Camera-type eye (tissue), 1 donor: ENCODE measurements at places on chromosomes 2 and 18. TPM values are rescaled to one million over a fixed set of nuclear protein-coding genes. Genes with fewer than 3 reads are reported as not detected.

DYNAP gene
- not detected for total RNA-seq

SERPINB5 gene
- total RNA-seq, result 6.3 TPM

ADAM23 gene
- total RNA-seq, result 9.5 TPM

MATN3 gene
- 0.93 TPM for total RNA-seq

CRACDL gene
- total RNA-seq, result 4.6 TPM

ZNF521 gene
- 99.6 TPM for total RNA-seq

PIEZO2 gene
- total RNA-seq, result 78.8 TPM

DYSF gene
- total RNA-seq, result 16.5 TPM

CBLN2 gene
- total RNA-seq, result 20.8 TPM

ZAP70 gene
- total RNA-seq, result 1.5 TPM

LRP1B gene
- 9.5 TPM for total RNA-seq

RFX8 gene
- 1.5 TPM for total RNA-seq

ZSCAN30 gene
- total RNA-seq, result 42.3 TPM

NEURL3 gene
- total RNA-seq, result 0.27 TPM

POTEJ gene
- total RNA-seq, result 0.71 TPM

CNPPD1 gene
- 30.5 TPM for total RNA-seq
